ENCODE measurements at places on chromosomes 4 and X.

- no peak for DNase-seq
These were observed 125.6 kb downstream of the CDS1 start for GRCh38 chr4:84708406-84709135.

GRCh38 chr4:8275548-8275910 is 6.0 kb downstream of the HTRA3 start:
- no peak for DNase-seq

DNA sequence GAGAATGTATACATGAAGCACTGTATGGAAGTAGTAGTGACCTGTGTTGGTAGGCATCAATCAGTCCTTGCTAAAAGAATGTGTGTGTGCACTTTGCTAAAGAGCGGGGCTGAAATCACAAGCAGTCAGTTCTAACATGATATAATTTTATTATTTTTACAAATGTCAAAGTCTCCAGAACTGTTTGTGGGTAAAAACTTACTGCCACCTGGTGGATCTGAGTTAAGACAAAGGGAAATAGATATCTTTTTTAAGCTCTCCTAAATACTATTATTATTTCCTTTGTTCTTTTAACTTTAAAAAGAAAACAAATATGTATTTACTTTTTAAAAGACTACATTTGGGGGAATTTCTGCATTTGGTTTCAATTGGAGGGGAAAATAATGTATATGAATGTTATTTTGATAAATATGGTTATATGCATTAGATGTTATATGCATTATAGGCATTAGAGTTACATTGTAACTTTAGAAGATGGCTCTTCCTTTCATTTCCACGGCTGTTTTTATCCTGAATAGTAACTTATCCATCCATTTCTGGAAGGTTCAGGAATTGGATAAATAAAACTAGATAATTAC is 7.8 kb upstream of the CLOCK start:
- DNase-seq, result peak; percentile 57

- no peak for DNase-seq
These were observed 6.5 kb upstream of the SMARCA1 start for GRCh38 chrX:129529685-129530281.

DNA sequence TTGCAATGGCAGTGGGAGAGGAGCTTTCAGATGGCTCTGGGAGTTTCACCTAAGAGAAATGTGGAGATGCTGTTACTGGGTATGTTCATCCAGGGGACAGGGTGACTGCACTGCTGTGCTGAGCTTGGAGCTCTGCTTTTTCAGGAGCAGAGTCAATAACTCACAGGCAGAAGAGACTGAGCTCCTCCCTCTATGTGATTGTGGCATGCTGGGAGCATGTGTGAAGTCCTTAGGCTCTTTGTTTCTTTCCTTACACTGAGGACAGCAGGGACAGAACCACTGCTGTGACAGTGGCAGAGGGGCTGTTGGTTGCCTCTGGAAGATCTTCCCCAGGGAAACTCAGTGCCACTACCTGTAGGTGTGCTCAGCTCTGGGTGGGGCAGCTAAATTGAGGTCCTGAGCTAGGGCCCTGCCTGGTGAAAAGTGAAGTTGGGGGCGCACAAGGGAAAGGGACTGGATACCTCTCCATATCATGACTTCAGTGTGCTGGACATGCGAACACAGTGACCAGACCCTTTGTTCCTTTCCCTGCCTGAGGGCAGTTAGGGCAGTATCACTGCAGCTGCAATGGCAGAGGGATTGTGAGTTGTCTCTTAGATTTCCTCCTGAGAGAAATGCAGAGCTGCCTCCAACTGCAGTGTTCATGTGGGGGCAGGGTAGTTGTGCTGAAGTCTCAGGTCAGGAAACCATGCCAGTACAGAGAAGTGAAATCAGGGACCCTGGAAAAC is 156.7 kb downstream of the TENT5D start:
- no peak for DNase-seq

DNA sequence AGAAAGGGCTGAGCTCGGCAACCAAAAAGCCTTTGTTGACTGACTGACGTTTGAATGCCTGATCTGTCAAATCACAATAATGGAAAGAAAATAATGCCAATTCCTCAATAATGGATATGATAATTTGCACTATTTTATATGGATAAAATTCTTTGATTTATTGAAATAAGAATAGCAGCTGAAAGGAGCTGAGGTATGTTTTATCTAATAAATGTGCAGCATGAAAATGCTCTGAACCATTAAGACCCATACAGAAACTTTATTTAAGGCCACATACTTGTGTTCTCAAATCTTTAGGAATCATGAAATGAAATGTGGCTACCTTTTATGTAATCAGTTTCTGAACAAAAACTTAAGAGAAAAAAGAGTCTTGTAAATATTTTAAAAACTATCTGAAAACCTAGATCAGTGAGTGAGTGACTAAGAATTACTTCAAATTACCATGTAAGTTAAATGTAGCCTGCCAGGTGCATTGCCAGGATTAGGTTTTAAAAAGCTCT is 69.8 kb downstream of the TMA16 start:
- DNase-seq, result no peak
